H9 (cell line): ENCODE measurements at places on chromosomes 6 and 20.

DNA sequence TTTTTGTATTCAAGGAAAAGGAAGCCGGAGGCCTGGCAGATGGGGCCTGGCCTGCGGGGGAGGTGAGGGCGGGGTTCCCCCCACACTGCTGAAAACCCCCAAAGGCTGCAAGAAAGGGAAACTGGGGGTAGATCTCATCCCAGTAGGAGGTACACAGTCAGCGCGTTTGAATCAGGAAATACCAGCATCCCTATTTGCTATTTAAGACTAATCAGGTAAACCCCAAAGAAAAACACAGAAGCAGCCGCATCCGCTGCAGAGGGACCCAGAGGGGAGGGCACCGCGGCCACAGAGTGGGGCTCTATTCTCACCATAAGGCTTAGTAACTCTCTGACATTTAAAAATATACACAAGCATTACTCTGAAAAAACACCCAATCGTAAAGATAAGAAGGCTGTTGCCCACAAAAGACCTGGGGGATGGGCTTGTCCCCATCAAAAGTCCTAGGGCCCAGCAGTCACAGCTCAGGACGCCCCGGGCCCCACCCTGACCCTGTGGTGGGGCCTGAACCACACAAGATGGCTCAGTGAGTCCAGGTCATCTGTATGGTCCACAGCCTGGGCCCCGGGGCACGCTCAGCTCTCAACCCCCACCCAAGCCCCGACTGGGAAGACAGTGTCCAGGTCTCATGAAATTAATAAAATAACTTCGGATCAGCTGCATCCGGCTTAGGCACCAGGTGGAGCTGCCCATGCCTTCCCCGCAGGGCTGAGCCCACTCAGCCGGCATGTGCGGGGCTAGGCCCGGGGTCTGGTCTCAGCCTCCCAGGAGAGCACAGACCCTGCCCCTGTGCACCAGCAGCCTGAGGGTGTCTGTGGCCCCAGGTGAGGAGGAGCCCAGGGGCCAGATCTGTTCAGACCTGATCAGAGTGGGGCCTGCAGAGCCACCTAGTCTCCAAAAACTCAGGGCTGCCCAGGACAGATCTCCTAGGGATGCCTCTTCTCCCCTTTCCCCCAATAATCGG, 31.0 kb downstream of the KCNQ2 start:
- no peak for DNase-seq

- DNase-seq, result peak; percentile 28
These were observed 40.9 kb downstream of the DSTN start for GRCh38 chr20:17610566-17611289.

- DNase-seq, result no peak
These were observed 30.9 kb upstream of the XRN2 start for GRCh38 chr20:21272279-21272678.

DNA sequence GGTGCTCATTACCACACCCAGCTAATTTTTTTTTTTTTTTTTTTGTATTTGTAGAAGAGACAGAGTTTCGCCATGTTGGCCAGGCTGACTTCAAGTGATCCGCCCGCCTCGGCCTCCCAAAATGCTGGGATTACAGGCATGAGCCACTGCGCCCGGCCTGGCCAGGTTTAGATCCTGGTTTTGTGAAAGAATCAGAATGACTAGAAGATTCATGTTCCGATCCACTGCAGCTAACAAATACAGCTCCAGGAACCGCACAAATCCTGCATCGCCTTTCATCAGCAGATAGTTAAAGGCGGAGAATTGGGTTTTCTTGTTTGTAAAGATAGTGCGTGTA, 151.2 kb upstream of the AKAP12 start:
- DNase-seq, result no peak
